Non-pigmented ciliary epithelial cell (primary cell): ENCODE measurements at places on chromosomes 2 and 18.

GRCh38 chr2:55163941-55164390, 68.1 kb downstream of the CLHC1 start:
- no peak for DNase-seq

- DNase-seq = no peak
Measured at GRCh38 chr2:10004836-10005235, 38.5 kb upstream of the KLF11 start.

GRCh38 chr2:62631160-62632085, 74.1 kb upstream of the EHBP1 start:
- DNase-seq = no peak

DNA sequence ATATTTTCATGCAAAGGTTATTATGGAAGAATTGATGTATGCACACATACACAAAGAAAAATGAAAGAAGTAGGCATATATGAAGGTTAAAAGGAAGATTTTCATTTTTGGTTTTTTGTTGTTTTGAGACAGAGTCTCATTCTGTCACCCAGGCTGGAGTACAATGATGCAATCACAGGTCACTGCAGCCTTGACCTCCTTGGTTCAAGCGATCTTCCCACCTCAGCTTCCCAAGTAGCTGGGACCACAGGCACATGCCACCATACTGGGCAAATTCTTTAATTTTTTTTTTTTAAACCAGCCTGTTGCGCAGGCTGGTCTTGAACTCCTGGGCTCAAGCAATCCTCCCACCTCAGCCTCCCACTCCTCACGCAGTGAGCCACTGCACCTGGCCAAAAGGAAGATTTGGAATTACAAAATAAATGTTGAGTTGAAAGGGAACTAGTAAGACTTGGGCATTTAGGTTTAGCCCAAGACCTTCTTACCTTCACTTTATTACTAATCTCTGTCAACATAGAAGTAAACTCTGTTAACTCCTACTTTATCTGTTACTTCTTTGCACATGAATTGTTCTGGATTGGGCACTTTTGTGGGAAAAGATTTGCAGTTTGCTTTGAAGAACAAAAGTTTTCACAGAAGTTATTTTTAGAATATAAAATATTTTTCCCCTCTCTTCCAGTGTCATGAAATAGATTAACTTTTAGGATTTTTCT, 31.7 kb upstream of the NBEAL1 start:
- DNase-seq = no peak

- DNase-seq = no peak
Measured at GRCh38 chr2:28406276-28407096, 13.8 kb downstream of the FOSL2 start.

DNA sequence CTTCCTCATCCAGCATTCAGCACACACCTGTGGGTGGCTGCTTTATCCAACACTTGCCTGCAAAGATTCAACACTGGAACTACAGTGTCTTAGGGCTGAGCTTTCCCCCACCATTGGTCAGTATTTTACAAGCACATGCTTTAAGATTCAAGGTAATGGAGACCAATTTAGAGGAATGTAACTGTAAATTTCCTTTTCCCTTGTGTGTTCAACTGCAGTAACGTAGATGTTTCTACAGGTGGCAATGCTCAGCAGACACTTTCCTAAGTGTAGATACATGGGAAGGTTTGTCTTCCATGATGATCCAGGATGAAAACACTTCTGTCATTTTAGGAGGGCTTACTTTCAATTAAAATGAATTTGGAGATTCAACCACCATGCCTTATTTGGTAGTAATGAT, 143.6 kb upstream of the PXDN start:
- DNase-seq = no peak

- DNase-seq = no peak
Measured at GRCh38 chr18:24741965-24742724, 281.7 kb downstream of the HRH4 start.

DNA sequence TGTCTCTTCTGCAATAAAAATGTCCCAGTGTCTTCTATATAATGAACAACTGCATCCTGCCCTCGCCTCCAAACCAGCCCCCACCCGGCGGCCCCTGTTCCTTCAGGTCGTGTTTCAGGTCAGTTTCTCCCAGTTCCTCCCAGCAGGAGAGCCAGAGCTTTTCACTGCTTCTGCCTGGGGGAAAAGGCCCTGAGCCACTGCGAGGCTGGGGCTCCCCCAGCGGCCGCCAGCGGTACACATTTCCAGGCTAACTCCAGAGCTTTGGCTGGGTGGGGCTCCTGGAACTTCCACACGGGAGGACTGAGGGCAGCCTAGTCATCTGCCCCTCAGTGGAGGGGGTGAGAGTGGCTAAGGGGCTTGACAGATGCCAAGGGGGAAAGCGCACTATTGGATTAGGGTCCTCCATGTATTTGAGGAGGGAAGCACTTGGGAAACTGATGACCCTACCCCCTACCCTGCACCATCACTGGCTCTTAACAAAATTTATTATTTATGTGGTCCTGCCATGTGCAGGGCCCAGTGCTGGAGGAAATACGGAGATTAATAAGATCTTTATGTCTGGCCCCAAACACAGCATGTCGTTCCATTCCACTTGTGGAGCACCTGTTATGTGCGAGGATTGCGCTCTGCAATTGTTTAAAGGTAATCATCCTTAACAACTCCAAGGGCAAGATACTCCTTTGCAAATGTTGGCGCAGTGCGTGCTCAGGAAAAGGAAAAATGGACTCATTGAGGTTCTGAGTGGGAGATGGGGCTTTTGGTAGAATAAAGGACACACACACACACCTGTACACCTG, 17.3 kb upstream of the CYS1 start:
- no peak for DNase-seq

DNA sequence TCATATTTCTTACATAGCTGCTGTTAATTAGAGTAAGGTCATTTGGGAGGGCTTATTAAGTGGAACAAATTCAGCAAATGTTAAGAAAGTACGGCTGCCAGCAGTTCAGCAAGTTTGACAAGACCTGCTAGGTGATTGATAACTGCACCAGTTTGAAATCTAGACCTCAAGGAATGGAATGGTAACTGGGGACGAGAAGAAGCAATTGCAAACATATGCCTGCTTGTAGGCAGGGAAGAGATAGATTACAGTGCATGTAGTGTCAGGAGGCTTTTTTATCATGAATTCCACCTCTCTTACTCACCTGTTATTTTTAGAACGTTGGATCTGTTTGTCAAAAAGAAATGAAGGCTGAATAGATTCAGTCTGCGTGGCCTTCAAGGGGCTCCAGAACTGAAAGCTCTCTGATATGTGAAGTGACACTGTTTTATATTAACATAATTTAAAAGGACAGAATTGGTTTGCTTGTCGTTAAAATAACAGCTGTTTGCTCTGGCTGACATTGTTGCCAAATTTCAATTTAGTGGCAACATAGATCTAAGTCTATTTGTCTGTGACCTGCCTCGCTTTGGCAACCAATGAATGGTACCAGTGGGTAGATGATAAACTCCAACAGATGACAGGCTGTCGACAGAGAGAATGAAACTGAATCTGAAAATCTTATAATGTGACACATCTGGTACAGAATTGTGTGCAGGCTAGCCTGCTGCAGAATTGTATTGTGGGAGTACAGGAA, 199.3 kb downstream of the ZNF407 start:
- DNase-seq = peak; percentile 55

DNA sequence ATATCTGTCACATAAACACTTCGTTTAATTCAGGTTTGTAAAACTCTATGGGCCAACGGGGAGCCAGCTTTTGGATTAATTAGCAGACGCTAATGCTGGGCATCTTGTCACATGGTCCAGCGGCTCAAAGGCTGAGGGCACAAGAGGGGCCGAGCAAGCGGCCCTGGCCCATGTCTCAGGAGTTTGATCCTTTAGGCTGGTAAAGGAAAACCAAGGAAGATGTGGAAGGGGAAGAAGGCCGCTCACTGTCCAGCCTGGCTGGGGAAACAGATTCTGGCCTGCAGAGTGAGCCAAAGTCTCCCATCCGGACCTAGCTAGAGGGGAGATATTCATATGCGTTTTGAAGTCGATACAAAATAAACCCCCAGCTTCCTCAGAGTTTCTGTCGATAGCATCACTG, 248.6 kb upstream of the SIX2 start:
- no peak for DNase-seq
